ENCODE measurements at places on chromosomes 3 and 15.

GRCh38 chr3:111244760-111245159, 173.1 kb downstream of the NECTIN3 start:
- DNase-seq: no peak
- H3K27ac ChIP-seq: no peak overlapping the region
- H3K4me3 ChIP-seq: no peak overlapping the region

- peaks cover 57% of the 10 kb centered on the region for H3K27me3 ChIP-seq
- no peaks in the 10 kb centered on the region for H3K36me3 ChIP-seq
- H3K4me3 ChIP-seq: peak overlapping the region; percentile 89
- no peak overlapping the region for H3K27ac ChIP-seq
Measured at GRCh38 chr3:158105710-158106253, 438 bp downstream of the SHOX2 start.

GRCh38 chr15:96409215-96410138, 79.0 kb downstream of the NR2F2 start:
- no peak overlapping the region for H3K27ac ChIP-seq
- H3K27me3 ChIP-seq: peaks cover 90% of the 10 kb centered on the region
- H3K4me1 ChIP-seq: no peaks in the 10 kb centered on the region
- peak overlapping the region; percentile 25 for H3K4me3 ChIP-seq
- no peaks in the 10 kb centered on the region for H3K36me3 ChIP-seq
- DNase-seq: peak; percentile 46

DNA sequence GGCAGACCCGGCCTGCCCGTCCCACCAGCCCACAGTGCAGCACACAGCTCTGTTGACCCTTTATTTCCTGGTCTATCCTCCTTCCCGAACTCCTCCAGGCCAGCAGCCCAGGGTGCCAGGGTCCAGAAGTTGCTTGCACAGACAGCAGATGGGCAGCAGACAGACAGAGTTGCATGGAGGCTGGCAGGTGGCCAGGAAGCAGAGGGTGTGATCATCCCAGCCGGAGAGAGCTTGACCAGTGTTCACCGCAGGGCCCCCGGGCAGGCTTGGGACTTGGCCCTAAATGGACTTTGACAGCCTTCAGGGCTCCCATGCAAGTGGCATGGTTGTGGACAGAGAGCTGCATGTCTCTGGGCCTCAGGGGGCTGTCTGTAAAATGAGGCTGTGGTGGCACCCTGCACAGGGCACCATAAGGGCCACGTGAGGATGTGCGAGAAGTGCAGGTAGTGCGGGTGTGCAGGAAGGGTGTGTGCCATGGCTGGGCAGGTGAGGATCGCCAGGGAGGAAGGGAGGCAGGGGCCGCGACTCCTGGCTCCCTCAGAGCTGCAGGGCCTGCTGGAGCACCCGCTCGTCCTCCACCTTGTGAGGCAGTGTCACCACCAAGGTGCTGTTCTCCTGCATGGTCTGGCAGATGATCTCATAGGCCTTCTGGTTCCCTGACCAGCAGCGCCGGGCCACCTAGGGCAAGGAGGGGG, 6.3 kb upstream of the ZXDC start:
- H3K4me3 ChIP-seq: no peak overlapping the region
- no peaks in the 10 kb centered on the region for H3K27me3 ChIP-seq
- H3K27ac ChIP-seq: no peak overlapping the region
- DNase-seq: no peak

DNA sequence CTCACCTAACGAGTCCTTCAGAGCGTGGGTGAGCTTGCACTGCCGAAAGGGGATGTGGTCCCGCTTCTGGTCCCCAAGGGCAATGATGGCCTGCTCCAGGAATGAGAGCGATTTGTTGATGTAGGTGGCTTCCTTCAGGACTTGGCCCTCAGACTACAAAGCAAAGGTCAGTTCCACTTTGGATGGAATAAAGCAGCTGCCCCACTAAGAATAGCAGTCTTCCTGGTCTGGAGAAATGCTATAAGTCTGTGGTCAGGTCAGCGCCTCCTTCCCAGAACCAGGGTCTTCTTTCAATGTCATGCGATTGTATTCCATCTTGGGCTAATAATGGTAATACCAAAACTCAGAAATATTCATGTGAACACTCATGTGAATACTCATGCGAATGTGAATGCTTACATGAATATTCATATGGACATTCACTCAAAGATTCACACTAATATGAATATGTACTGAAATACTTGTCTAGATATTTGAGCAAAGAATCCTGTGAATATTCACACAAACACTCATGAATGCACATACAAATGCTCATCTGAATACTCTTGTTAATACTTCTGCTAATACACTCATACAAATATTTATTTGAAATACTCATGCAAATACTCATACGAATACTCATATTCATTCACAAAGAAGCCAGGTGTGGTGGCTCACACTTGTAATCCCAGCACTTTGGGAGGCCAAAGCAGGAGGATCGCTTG, 16.7 kb downstream of the KIF9 start:
- DNase-seq: no peak
- H3K27ac ChIP-seq: no peak overlapping the region
- H3K4me1 ChIP-seq: no peaks in the 10 kb centered on the region
- H3K36me3 ChIP-seq: no peaks in the 10 kb centered on the region
- no peak overlapping the region for H3K4me3 ChIP-seq
- no peaks in the 10 kb centered on the region for H3K27me3 ChIP-seq

- no peaks in the 10 kb centered on the region for H3K36me3 ChIP-seq
- no peaks in the 10 kb centered on the region for H3K27me3 ChIP-seq
- no peak overlapping the region for H3K4me3 ChIP-seq
- H3K4me1 ChIP-seq: peaks cover 3% of the 10 kb centered on the region
- no peak overlapping the region for H3K27ac ChIP-seq
Measured at GRCh38 chr3:40677321-40677720, 152.6 kb downstream of the ZNF621 start.

GRCh38 chr3:186425788-186426730, 64.0 kb upstream of the DGKG start:
- H3K27me3 ChIP-seq: no peaks in the 10 kb centered on the region
- no peak overlapping the region for H3K27ac ChIP-seq
- DNase-seq: no peak
- no peaks in the 10 kb centered on the region for H3K36me3 ChIP-seq

DNA sequence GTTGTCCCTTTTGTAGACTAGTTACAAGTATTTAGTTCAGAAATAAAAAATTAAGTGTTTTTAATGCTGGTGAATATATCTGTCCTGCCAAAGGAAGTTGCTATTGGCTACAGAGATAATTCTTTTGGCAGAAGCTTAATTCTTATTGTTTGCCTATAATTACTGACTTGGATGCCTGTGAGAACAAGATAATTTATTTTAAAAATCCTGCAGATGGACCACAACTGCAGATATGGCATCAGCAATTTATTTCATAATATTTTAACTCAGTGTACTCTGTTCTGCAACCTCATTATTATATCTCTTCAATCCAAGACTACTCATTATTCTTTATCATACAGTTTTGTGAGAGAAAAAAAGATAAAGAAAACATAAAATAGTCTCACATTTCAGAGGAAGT, 789.8 kb downstream of the NAALADL2 start:
- no peaks in the 10 kb centered on the region for H3K36me3 ChIP-seq
- no peaks in the 10 kb centered on the region for H3K27me3 ChIP-seq
- H3K4me3 ChIP-seq: no peak overlapping the region
- no peak overlapping the region for H3K27ac ChIP-seq

DNA sequence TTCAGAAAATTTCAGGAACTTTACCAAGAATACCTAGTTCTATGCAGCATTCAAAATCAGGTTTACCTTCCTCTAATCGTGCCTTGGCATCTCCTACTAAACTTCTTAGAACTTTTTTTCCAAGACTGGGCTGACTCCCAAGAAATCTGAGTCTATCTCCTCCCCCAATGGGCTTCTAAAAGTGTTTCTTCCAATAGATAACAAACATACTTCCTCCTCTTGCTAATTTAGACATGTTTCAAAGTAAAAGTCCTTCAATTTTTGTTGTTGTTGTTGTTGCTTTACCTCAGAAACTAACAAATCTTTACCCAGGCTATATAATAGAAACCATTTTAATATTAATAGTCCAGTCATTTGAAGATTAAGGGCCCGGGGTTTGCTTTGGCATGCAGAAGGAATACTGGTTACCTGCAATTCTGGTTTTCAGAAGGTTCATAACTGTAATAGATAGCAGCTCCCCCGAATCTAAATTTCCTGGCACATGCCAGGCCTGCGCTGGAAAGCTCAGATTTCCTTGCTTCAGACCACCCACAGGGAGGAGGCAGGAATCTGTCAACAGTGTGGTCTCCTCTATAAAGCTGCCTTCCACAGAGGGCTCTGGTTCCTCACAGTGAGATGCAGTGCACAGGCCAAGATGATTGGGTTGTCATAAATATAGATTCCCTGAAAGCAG, 188.7 kb downstream of the THRB start:
- H3K27me3 ChIP-seq: no peaks in the 10 kb centered on the region
- H3K4me3 ChIP-seq: no peak overlapping the region
- no peak overlapping the region for H3K27ac ChIP-seq
- no peaks in the 10 kb centered on the region for H3K4me1 ChIP-seq

DNA sequence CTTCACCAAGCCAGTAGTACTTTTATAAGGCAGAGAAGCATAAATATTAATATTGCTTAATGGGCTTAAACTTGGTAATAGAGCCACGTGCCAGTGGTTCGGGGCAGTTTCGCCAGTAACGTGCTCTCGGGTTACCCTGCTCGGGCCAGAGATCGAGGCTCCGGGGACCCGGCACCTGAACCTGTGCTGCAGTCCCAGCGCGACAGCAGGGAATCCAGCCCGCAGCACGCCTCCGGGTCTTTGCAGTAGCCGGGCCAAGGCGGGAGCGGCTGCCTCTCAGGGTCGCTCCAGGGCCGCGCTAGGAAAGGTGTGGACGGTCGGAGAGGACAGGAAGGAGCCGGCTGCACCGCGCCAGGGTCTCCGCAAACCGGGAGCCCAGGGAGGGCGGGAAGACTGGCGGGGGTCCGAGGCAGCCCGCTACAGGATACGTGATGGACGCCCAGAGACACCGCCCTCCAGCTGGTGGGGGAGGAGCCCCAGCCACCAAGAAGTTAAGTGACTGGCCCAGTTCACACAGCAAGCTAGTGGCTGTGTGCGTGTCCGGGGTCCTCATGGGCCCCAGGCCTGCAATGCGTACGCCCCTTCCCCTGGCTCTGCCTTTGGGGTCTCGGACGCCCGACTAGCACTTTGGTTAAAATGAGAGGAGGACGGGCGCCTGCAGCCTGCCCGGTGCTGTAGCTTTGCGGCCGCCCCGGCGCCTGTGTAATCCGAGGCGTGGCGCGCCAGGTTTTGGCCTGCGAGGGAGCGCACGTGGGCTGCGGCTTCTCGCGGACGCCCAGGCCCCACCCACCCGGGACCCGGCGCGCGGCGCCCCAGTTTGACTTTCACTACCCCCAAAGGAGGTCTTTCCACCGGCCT, 1.2 kb upstream of the PDE8A start:
- DNase-seq: peak; percentile 92
- no peaks in the 10 kb centered on the region for H3K36me3 ChIP-seq

DNA sequence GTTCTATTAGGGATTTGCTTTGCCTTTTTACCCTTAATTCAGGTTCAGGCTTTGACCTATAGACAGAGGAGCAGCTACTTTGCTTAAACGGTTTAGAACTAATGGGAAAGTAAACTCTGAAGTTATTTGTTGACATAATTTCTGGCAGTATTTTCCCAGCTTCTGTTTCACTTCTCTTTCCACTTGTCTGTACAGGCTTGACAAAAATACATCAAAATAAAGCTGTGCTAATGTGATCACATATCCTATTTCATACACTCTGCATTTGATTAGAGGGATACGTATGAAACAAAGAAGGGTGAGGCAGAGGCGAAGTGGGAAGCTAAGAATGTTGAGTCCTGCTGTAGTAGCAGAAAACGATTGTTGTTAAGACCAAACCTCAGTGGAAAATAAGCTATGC, 389.1 kb upstream of the RARB start:
- H3K36me3 ChIP-seq: no peaks in the 10 kb centered on the region
- DNase-seq: no peak
- H3K4me3 ChIP-seq: no peak overlapping the region
- no peak overlapping the region for H3K27ac ChIP-seq

GRCh38 chr3:183958775-183959174, 58.9 kb downstream of the ABCC5 start:
- H3K27ac ChIP-seq: no peak overlapping the region
- no peak for DNase-seq
- peaks cover 30% of the 10 kb centered on the region for H3K36me3 ChIP-seq
- H3K27me3 ChIP-seq: no peaks in the 10 kb centered on the region
- H3K4me1 ChIP-seq: no peaks in the 10 kb centered on the region

GRCh38 chr3:128579927-128580326, 70.7 kb downstream of the RPN1 start:
- DNase-seq: no peak
- H3K36me3 ChIP-seq: no peaks in the 10 kb centered on the region
- no peak overlapping the region for H3K4me3 ChIP-seq
- no peaks in the 10 kb centered on the region for H3K27me3 ChIP-seq
- no peaks in the 10 kb centered on the region for H3K4me1 ChIP-seq

- H3K4me1 ChIP-seq: peaks cover 6% of the 10 kb centered on the region
- H3K27ac ChIP-seq: no peak overlapping the region
- no peaks in the 10 kb centered on the region for H3K36me3 ChIP-seq
Measured at GRCh38 chr15:98755138-98755537, 106.8 kb downstream of the IGF1R start.

DNA sequence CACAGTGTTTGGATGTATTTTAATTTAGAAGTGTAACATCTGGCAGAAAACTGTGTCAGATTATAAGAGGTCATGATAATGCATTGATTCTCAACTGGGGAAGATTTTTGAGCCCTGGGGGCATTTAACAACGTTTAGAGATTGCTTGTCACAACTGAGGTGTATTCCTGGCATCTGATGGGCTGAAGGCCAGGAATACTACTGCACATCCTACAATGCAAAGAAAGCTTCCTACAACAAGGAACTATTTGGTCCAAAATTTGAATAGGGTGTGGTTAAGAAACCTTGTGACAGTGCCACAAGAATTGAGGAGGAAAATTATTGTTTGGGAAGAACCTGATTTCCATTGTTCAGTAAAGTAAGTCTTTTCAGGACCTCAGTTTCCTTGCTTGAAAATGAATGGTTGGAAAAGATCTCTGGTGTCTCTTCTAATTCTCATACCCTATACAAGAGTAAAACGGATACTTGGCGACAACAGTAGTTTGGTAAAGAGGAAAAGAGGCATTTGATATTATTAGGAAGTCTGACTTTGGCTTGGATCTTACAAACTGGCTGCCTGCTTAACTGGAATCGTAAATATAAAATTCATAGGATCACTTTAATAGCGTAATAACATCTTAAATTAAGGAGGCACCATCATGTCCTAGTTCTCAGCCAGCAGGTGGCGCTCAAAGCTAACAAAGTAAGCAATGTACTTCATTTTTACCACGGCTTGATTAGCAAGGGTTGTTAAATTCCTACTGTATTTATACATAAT, 4.3 kb downstream of the DAZL start:
- H3K4me3 ChIP-seq: no peak overlapping the region
- H3K27ac ChIP-seq: no peak overlapping the region
- peaks cover 21% of the 10 kb centered on the region for H3K36me3 ChIP-seq
- no peaks in the 10 kb centered on the region for H3K27me3 ChIP-seq
- DNase-seq: peak; percentile 56

- no peaks in the 10 kb centered on the region for H3K27me3 ChIP-seq
- DNase-seq: no peak
- H3K4me3 ChIP-seq: no peak overlapping the region
- no peak overlapping the region for H3K27ac ChIP-seq
- H3K4me1 ChIP-seq: no peaks in the 10 kb centered on the region
- peaks cover 1% of the 10 kb centered on the region for H3K36me3 ChIP-seq
Measured at GRCh38 chr3:195312714-195313113, 41.8 kb upstream of the XXYLT1 start.
